Left cardiac atrium (tissue), 4 donors: ENCODE measurements at places on chromosomes 6 and 20. TPM values are rescaled to one million over a fixed set of nuclear protein-coding genes. Genes with fewer than 3 reads are reported as not detected.

The THEMIS gene
- 0.97 TPM for total RNA-seq

The SSTR4 gene
- not detected for total RNA-seq

The TCP11 gene
- total RNA-seq = not detected

The C6orf118 gene
- not detected for total RNA-seq

The ULBP1 gene
- 0.12 TPM for total RNA-seq

The MTG2 gene
- total RNA-seq = 28.9 TPM

The E2F1 gene
- 3.7 TPM for total RNA-seq

The OPRL1 gene
- total RNA-seq = 0.71 TPM

The SRC gene
- total RNA-seq = 9.2 TPM

The PAX1 gene
- not detected for total RNA-seq
